NCI-H1930 (cell line): ENCODE measurements at places on chromosomes 1 and 21.
A peak's percentile ranks its signal among the peaks of the same experiment; 100 is the strongest.

DNA sequence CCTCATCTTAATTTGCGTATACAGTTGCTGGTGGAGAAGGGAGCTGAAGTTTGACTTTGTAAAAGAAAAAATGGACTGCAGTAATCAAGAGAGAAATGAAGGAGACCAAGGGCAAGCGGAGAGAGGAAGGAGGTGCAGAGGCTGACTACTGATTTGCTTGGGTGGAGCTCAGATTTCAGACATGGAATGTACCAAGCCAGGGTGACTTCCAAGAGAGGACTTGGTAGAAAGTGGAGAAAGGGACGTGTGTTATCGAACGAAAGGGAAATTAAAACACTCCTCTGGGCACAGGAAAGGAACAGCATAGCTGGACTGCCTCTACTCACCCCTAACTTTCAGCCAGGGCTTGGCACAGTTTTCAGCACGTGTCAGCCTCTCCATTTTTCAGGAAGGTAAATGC, 15.1 kb upstream of the HEATR1 start:
- DNase-seq: no peak

- DNase-seq: no peak
Measured at GRCh38 chr1:172460177-172460576, 16.3 kb upstream of the PIGC start.

GRCh38 chr1:93352376-93352775, 6.7 kb downstream of the DR1 start:
- DNase-seq: no peak

GRCh38 chr21:35077975-35078374, 28.9 kb upstream of the RUNX1 start:
- DNase-seq: no peak

- no peak for DNase-seq
Measured at GRCh38 chr1:245901565-245901964, 605.5 kb downstream of the SMYD3 start.

GRCh38 chr1:193700710-193701355, 514.4 kb upstream of the B3GALT2 start:
- no peak for DNase-seq

GRCh38 chr1:115706587-115707425, 61.7 kb downstream of the CASQ2 start:
- DNase-seq: peak; percentile 27

GRCh38 chr1:86750530-86750929, 46.2 kb downstream of the SH3GLB1 start:
- no peak for DNase-seq

GRCh38 chr1:116453906-116454305, 80.9 kb downstream of the ATP1A1 start:
- no peak for DNase-seq

DNA sequence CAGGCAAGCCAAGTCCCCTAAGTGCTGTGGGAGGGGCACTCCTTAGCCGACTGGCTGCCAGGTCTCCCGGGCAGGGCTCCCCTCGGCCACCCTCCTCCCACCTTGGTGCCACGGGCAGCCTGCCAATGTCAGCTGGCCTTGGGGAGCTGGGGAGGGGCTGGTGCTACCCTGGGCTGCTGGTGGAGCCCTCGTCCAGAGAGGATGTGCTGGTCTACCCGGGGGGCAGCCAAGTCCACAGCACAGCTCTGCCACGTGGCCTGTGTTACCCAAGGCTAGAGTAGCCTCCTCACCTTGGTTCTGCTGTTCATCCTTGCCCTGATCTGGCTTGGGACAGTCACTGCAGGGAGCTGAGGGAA, 42.9 kb downstream of the CRYAA start:
- no peak for DNase-seq

GRCh38 chr1:214379236-214379970, 98.4 kb downstream of the SMYD2 start:
- no peak for DNase-seq

- no peak for DNase-seq
Measured at GRCh38 chr1:8586438-8586837, 231.0 kb downstream of the RERE start.

DNA sequence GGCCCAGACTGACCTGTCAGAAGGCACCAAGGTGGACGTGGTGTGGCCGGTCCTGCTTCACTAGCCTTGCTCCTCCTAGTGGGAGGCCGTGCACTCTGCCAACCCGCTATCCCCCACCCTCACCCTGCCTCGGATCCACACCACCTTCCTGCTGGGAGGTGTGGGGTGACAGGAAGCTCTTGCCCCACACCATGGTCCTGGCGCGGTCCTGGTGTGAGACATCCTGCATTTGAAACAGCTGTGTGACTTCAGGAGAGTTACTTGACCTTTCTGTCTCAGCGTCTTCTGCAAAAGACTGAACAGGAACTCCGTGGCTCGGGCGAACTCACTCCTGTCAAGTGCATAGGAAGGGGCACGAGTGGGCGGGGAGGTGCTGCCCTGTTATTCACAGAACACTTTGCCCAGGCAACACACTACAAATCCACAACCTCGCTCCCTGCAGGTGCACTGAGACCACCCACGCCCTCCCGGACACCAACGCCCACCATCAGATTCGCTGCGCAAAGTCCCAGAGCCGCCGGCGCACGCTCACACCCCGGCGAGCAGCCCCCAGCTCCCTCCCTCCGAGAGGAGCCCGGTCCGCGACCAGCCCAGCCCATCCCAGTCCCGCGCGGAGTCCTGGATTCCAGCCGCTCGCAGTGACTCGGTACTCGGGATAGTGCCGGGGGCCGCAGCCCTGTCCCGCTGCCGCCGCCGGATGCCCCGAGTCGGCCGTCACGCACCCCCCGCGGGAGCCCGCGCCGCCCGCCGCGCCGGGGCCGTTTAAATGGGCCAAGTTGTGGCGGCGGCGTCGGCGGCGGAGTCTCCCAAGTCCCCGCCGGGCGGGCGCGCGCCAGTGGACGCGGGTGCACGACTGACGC, at the start of gene SAMD11:
Gene SAMD11, plus strand, starts transcription at position 793 of the 860 bp plus-strand sequence. CDS start 509 bp downstream, outside the sequence.
- DNase-seq: peak; percentile 90

- no peak for DNase-seq
Measured at GRCh38 chr1:32695098-32695904, 7.3 kb downstream of the SYNC start.

- no peak for DNase-seq
Measured at GRCh38 chr1:185397183-185397582, 80.1 kb upstream of the IVNS1ABP start.

- DNase-seq: no peak
Measured at GRCh38 chr21:17783481-17784179, 35.5 kb downstream of the C21orf91 start.

GRCh38 chr1:22673486-22674409, 20.7 kb downstream of the C1QB start:
- no peak for DNase-seq

- no peak for DNase-seq
Measured at GRCh38 chr1:225825607-225826007, 15.7 kb downstream of the EPHX1 start.

DNA sequence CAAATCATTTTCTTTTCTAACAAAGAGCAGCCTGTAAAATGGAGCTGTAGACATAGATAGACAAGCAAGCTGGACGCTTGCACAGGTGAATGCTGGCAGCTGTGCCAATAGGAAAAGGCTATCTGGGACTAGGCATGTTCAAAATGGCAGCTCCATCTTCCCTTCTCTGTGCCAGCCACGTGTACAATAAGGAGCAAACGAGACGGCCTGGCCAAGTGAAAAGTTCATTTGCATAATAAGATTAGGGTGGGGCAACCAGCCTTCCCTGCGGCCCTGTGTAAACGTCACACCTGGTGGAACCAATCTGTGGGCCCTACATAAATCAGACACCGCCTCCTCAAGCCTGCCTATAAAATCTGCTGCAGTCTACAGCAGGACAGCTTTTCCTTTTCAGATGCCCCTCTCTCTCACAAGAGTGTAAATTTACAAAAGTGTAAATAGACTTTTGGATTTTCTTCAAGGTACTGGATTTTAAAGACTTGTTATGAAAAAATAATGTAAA, 16.6 kb upstream of the EDEM3 start:
- DNase-seq: peak; percentile 41

- DNase-seq: no peak
Measured at GRCh38 chr1:214833178-214833756, 230.3 kb downstream of the CENPF start.

- no peak for DNase-seq
Measured at GRCh38 chr1:239091537-239091936, 294.8 kb upstream of the CHRM3 start.

DNA sequence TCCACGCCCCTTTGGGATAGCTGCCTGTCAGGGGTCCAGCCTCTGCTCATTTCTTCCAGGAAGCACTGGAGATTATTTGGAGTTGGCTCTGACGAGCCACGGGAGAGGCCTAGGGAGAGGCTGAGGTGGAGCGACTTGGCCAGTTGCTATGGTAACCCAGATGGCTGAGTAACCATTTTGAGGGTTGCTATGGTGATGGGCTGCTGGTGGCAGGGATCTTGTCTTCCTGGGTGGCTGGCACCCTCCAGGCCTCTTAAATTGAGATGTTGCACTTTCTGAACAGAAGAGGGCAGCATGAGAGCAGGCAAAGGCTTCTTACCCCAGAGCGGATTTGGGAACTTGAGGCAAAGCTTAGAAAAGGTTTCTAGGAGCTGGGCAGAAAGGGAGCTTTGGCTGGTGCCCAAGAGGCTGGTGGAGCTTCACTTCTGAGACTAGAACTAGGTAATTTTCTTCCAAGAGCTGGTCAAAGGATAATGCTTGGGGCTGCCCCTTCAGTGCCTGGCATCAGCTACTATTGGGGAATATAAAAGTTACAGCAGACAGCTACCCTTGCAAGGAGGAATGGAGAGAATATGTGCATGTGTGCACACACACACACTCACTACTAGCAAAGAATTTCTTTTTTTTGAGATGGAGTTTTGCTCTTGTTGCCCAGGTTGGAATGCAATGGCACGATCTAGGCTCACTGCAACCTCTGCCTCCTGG, 72.5 kb downstream of the NDUFS5 start:
- DNase-seq: peak; percentile 33

- DNase-seq: no peak
Measured at GRCh38 chr1:240169188-240169587, 77.5 kb downstream of the FMN2 start.

DNA sequence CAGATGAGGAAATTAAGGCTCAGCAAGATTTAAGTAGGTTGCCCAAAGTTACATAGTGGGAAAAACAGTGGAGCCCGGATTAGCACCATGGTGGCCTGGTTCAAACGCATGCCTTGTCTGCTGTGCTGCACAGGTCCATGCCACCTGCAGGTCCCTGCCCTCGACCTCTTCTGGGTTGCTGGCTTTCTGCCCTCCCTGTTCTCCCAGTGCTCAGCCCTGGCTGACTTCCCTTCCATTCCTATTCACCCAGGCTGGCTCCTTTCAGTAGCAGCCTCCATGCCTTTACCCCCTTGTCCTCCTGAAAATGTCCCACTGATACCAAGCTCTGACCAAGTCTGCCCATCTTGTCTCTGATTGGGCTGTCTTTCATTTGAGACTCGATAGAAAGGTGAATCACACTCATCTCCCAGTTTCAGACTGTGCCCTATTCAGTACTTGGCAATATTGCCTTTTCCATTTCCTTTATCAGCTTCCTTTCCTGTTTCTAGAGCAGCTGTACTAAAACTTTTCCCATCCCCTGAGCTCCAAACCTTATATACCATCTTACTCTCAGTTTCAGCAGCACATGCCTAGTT, 75.8 kb downstream of the ST3GAL3 start:
- DNase-seq: no peak

DNA sequence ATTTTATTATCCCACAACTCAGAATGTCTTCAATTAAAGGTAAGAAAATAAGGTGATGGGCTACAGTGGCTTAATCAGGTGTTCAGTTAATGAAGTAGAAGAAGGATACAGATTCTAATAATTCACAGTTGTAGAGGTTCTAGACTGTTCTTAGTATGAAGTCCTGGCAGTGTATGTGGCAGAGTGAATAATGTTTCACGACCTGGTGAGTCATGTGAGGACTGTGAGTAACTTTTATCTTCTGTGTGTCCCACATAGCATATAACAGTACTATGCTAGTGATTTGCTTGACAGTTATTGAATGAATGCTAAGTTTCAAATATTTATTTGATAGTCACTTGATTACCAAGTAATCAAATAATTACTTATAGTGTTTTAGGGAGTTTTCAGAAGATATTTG, 20.0 kb downstream of the SLC16A4 start:
- no peak for DNase-seq

DNA sequence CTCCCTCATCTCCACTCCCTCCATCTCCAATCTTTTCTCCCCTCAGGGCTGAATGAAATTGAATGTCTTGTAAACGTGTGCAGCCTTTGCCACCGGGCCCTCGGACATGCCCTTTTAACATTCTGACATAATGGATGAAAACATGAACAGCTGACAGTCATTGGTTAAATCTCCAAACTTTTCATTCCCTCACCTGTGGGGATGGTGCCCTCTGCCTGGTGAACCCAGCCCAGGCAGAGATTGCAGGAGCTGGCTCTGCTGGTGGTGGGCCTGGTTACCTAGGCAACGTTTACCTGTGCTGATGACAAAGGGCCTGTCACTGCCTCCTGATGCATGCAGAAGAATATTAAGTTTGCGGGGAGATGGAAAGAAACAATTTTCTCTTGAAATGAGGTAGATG, 21.3 kb downstream of the ST6GALNAC3 start:
- DNase-seq: no peak

DNA sequence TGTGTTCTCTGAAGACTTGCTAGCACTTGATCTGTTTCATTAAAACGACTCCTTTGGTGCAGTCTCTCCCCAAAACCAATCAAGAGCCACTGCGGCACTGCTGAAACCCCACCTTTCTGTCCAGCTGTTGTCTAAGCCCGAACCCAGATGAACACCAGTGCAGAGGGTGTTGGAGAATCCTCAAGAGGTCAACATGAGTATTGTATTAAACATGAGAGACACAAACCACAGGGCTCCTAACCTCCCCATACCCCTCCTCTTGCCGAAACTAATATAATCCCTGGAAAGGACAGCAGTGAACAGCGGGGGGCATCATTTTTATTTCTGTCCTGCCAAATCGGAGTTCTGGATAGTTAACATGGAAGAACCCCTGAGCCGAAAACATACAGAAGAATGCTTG, 333.9 kb downstream of the CAMTA1 start:
- no peak for DNase-seq

GRCh38 chr1:98669355-98670296, 8.1 kb downstream of the SNX7 start:
- no peak for DNase-seq

DNA sequence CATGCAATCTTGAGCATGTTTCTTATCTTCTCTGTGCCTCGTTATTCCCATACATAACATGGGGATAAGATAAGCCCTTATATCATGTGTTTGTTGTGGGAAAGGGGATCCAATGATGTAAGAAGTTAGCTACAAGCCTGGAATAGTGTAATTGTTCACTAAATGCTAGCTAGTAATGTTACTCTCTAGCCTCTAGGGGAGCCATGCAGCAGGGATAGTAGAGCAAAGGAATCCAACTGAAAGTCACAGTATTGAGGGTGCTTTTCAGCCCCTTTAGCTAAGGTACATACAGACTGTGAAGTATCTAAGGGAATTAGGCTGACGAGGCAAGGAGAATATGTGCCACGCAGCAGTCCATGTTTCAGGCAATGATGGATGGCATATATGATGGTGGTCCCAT, 46.9 kb downstream of the IL23R start:
- no peak for DNase-seq

- no peak for DNase-seq
Measured at GRCh38 chr1:22629886-22630285, 6.5 kb upstream of the C1QA start.

- no peak for DNase-seq
Measured at GRCh38 chr1:200166411-200166810, 138.9 kb downstream of the NR5A2 start.
